Vagina (tissue), 2 donors: ENCODE measurements at places on chromosomes 6 and 20.

DNA sequence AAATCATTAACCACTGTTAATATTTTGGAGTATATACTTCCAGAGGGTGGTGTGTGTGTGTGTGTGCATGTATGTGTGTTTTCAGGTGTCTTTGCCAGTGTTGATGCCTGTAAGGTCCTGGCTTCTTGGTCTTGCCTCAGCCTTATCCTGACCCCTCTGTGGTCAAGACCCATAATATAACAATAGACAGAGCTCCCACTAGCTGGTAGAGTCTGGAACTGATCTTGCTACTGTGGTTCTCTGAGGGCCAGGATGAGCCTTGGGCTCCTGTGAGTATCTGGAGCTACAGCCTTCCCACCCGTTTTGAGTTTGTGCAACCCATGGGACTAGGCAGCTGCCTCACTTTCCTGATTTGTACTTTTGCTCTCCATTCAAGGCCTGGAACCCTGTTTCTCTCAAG is 191.0 kb downstream of the IBTK start:
- no peak for DNase-seq

GRCh38 chr6:4670290-4670689 is 105.9 kb upstream of the CDYL start:
- peak; percentile 49 for DNase-seq

GRCh38 chr6:142784344-142784743 is 160.6 kb downstream of the HIVEP2 start:
- no peak for DNase-seq

GRCh38 chr6:113847447-113847846 is 9.7 kb upstream of the MARCKS start:
- no peak for DNase-seq

- DNase-seq, result no peak
Measured at GRCh38 chr6:156977527-156978291, 200.5 kb downstream of the ARID1B start.

GRCh38 chr20:37414224-37415035 is 68.5 kb downstream of the SRC start:
- DNase-seq, result no peak

GRCh38 chr6:79864001-79864400 is 83.4 kb downstream of the ELOVL4 start:
- DNase-seq, result no peak

DNA sequence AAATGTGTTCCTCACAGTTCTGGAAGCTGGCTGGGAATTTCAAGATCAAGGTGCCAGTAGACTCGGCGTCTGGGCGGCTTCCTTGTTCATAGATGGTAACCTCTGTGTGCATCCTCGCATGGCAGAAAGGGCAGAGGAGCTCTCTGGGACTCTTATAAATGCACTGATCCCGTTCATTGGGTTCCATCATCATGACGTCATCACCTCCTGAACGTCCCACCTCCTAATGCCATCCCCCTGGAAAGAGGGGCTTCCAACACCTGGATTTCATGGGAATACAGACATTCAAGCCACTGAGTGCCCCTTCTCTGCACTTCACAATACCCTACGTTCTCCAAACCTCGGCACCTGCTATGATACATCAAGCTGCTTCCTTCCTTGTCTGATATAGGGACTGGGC is 37.5 kb upstream of the THBS2 start:
- no peak for DNase-seq

GRCh38 chr20:43939762-43940121 is 25.1 kb downstream of the TOX2 start:
- no peak for DNase-seq

DNA sequence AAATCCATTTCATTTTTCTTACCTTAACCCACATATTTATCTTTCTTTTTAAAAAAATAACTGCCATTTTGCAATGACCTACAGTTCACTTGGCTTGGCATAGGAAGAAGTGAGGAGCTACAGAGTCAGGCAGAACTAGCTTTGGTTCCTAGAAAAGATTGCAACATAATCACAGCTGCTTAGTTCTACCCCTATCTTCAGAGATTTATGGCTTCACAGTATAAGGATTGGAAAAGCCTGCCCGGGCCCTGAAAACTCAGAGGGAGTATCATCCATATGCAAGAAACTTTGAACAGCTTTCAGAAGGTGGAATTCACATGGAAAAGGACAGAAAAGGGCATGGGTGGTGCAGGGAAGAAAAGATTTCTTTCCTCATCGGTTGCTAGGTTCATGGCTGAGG is 774.3 kb upstream of the CHD6 start:
- no peak for DNase-seq

DNA sequence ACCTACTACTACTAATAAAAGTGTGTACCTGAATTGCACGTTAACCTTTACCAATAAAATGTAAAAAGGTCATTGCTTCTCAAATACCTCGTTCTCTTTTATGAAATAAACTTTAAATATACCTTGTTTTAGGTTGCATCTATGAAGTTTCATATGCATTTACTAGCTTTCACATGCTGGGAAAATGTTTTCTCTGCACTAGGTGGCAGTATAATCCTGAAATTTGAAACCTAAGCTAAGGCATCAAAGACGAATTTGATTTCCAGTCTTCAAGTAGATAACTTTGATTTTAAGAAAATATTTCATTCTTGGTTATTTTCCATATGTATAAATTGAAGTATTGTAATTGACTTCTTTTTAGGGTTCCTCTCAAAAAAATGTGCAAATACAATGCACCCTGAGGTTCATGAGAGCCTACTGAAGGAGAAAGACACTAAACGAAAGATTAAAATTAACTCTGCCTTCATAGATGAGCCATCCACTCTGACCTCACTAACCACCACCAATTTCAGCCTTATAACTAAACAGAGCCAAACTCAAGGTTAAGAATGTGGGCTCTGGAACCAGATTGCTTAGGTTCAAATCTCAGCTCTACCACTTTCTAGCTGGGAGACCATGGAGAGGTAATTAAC is 7.3 kb upstream of the COL9A1 start:
- DNase-seq, result no peak

GRCh38 chr6:45574014-45574461 is 196.3 kb upstream of the SUPT3H start:
- DNase-seq, result peak; percentile 34

- no peak for DNase-seq
Measured at GRCh38 chr20:13229538-13229937, 8.5 kb downstream of the ISM1 start.

- no peak for DNase-seq
Measured at GRCh38 chr6:138577151-138577915, 78.0 kb upstream of the NHSL1 start.

- DNase-seq, result no peak
Measured at GRCh38 chr6:21861942-21862341, 268.4 kb downstream of the SOX4 start.

DNA sequence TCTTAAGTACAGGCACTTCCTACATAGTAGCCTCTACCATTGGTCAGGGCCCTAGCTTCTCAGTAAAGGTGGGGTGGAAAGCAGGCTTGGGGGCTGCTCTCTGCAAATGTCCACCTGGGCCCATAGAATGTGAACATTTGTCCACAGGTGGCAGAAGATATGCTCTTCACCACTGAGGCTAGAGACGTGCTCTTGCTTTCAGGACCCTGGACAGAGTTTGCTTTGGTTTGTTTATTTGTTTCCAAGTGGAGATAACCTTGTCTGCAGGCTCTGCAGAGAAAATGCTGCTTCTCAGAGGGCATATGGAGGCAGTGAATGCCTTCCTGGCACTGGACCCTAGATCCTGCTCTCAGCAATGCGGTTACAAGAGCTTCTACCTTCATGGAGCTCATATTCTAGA is 129.0 kb downstream of the F13A1 start:
- DNase-seq, result peak; percentile 61

GRCh38 chr6:21769405-21769861 is 175.9 kb downstream of the SOX4 start:
- DNase-seq, result no peak

GRCh38 chr20:54550776-54551396 is 75.5 kb downstream of the DOK5 start:
- no peak for DNase-seq

- DNase-seq, result no peak
Measured at GRCh38 chr20:57610261-57610952, 9.8 kb downstream of the ZBP1 start.

DNA sequence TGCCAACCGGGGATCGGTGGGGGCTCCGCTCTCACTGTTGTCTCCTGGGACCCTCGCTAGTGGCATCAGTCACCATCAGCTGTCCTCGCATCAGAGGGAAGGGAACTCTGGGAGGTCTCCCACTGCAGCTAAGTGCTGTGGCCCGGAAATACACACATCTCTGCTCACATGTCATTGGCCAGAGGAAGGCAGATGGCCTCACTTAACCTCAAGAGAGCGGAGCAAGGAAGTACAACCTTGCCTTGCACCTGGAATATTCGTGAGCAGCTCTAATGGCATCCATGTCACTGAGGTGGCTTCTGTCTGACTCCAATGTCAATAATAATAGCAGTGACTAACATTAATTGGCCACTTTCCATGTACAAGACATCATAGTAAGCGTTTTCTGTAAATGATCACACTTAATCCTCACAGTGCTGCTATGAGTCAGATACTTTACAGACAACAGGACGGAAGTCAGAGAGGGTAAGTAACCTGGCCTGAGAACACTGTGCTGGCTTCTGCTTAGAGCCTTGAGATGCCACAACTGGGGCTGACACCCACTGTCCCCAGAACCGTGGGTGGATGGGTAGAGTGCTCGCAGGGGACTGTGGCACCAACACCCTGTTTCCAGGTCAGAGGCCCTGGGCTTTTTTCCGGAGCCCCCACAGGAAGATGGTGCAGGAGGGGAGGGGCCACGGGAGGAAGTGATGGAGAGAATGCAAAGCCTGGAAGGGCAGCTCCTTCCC is 6.0 kb downstream of the LHFPL5 start:
- DNase-seq, result no peak

DNA sequence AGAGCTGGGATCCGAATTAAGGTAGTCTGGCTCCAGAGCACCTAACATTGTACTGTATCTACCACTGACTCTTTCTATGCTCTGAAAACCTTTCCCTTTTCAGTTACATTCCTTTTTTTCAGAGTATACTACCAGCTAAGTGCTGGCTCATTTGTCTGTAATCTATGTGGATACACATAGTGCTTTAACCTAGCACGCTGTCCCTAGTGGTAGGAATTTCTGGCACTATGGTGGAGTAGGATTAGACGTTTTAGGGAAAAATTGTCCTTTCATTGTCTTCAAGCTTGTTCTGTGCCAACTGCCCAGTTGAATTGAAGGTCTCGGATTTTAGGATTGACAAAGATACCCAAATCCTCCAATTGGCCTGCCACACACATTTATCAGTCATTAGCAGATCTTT is 259.1 kb upstream of the FERMT1 start:
- no peak for DNase-seq

DNA sequence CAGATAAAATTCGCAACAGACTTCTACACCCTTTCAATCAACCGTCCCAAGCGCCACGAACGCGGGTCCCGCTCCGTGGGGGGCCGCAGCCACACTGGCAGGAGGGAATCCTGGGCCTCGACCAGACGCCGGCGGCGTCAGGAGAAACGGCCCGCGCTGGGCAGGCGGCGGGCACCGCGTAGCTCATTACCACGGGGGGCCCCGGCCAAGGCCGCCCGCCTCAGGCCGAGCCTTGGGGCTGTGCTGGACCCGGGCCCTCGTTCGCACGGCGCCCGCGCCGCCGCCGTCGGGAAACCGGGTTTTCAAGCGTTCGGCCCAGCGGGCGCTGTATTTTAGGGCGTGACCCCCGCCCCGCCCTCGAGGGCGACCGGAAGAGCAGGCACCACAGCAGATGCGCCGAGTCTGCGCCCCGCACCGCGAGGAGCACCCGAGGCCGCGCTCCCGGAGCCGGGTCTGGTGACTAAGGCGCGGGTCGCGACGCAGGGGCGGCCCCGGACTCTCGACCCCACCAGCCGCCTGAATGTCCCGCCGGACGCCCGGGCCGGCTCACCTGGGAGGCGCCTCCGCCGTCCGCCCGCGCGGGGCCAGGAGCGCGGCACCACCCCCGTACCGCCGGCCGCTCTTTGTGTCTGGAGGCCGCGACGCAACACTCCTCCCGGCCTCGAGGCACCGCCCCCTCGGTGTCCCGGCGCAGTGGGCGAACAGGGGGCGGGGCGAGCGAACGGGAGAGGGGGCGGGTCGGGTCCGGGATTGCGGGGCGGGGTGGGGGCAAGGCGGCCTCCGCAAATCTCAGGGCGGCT is at the start of gene NINL:
Gene NINL, minus strand, starts transcription at position 627 of the 800 bp plus-strand sequence. CDS start 58,944 bp downstream, outside the sequence.
- no peak for DNase-seq

DNA sequence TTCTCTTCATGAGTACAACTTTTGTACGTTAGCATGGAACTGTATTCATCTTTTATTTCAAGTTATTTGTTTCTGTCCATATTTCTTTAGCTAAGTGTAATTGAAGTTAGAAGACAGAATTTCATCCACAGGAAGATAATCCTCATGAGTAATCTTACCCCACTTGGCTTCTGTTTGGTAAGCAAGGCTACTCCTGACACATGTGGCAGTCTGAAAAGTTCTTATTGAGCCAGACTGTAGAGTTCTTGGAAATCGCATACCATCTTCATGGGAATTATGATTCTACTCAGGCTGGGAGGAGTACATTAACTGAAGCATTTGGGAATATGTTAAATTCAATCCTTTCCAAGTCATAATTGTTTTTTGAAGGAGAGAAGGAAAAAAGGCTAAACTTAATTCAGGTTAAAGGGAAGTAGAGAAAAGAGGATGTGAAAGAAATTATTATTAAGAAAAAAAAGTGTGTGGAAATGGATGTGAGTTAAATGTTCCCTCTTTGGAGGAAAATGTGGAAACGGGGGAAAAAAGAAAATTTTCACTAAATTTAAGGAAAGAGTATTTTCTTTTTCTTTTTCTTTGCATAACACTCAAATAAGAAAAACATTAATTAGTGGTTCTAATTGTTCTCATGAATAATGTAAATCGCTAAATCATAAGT is 41.5 kb upstream of the TENT5A start:
- no peak for DNase-seq

DNA sequence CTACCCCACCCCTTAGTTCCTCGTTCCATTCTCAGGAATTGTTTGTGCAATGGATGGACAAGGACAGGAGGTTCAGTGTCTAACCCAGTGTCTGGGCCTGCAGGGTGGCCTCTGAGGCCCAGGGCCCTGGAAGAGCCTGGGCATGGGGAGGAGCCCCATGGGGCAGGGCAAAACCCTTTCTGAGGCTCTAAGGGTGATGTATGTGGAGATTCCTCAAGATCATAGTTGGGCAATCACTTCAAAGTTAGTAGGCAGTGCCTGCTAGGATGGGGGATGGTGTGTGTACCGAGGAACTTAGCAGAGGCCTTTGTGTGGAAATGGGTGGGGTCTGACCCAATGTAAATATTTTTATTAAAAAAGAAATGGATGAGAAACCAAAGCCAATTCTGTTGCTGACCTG is 6.7 kb upstream of the C2 start:
- no peak for DNase-seq
